ENCODE measurements at places on chromosomes 16 and 17. TPM values are rescaled to one million over a fixed set of nuclear protein-coding genes. Genes with fewer than 3 reads are reported as not detected.

DNA sequence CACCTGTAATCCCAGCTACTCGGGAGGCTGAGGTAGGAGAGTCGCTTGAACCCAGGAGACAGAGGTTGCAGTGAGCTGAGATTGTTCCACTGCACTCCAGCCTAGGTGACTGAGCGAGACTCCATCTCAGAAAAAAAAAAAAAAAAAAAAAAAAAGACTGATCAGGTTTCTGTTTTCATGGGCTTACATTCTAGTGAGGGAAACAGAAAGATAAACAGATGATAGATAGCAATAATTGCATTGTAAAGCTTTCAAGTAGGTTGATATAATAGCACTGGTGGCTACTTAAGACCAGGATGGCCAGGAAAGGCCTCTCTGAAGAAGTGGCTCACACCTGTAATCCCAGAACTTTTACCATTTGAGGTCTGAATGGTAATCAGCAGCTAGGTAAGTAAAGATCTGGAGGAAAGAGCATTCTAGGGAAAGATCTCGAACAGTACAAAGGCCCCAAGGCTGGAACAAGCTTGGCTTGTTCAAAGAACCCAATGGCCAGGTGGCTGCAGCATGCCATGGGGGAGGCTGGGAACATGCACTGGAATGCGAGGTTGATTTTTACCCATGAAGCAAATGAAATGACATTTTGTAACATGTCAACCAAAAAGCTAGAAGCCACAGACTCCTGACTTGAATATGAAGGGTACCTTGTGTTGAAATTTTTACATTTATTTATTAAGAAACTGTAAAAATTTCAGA, 108.3 kb upstream of the DHX40 start:
- no peak for DNase-seq

CNGB1 gene
- not detected for polyA plus RNA-seq

CCL1 gene
- polyA plus RNA-seq = not detected

DNA sequence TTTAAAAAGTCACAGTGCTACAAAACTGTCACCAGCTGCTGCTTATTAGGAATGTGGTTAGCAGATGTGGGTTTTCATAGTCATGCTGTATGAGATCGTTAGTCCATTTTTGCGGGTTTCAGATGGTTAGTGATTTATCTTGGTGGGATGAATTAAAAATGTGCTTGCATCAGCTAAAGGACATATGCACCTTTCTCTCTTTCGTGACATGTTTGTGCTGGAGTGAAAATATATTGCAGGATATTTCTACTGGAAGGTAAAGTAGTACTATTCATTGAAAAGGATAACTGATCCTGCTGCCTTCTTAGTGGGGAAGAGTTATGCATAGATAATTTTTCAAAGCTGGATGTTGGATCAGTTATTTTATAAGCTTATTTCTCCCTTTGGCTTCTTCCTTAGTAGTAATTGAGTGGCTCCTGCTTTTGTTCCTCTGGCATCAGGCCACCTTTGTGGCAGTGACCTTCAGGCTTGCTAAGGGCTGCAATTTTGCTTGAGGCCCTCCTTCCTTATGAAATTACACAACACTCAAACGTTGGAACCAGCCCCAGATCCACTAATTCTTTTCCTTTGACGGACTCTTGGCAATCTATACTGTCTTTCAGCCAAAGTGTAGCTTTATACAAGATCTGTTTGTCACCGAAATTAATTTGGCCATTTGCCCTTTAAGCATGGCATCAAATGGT, 7.5 kb upstream of the SNTB2 start:
- peak; percentile 84 for DNase-seq

ACAP1 gene
- 2.3 TPM for polyA plus RNA-seq

NATD1 gene
- polyA plus RNA-seq = 4.3 TPM

ACSM3 gene
- polyA plus RNA-seq = 0.55 TPM

Measured in IMR-90 (cell line).